Right hindlimb (tissue), 1 donor: ENCODE measurements at places on chromosomes 13 and 19.

- DNase-seq = no peak
These were observed 72.1 kb downstream of the SLC7A1 start for GRCh38 chr13:29523199-29523961.

- no peak for DNase-seq
These were observed 93.3 kb upstream of the USP29 start for GRCh38 chr19:57026476-57026875.

DNA sequence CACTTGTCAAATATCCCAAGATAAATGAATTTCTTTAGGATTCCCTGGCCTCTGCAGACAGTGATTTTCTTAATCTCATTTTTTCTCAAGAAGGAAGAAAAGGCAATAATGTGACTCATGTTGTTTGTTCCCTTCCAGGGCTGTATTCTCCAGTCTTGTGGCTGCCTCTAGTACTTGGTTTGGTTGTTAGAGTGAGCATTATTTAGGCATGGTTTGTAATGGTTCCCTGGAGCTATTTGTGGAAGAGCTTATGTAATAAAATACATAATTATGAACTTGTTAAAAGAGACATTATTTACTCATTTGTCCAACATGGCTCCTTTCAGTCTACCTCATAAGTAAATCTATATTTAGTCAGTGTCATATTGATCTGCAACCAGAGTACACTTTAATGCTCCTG is 270.4 kb downstream of the DCT start:
- no peak for DNase-seq

- DNase-seq = no peak
These were observed 71.3 kb downstream of the ARHGEF7 start for GRCh38 chr13:111186305-111186935.

GRCh38 chr19:51547397-51548212 is 16.1 kb upstream of the SIGLEC6 start:
- no peak for DNase-seq
